Suppressor macrophage treated with lipopolysaccharide for 1 hour (primary cell): ENCODE measurements at places on chromosomes 5 and 9.

GRCh38 chr5:131991593-131992324, 19.7 kb downstream of the ACSL6 start:
- no peak for DNase-seq

- no peak for DNase-seq
Observed at GRCh38 chr9:38073882-38074281, 4.9 kb upstream of the SHB start.

DNA sequence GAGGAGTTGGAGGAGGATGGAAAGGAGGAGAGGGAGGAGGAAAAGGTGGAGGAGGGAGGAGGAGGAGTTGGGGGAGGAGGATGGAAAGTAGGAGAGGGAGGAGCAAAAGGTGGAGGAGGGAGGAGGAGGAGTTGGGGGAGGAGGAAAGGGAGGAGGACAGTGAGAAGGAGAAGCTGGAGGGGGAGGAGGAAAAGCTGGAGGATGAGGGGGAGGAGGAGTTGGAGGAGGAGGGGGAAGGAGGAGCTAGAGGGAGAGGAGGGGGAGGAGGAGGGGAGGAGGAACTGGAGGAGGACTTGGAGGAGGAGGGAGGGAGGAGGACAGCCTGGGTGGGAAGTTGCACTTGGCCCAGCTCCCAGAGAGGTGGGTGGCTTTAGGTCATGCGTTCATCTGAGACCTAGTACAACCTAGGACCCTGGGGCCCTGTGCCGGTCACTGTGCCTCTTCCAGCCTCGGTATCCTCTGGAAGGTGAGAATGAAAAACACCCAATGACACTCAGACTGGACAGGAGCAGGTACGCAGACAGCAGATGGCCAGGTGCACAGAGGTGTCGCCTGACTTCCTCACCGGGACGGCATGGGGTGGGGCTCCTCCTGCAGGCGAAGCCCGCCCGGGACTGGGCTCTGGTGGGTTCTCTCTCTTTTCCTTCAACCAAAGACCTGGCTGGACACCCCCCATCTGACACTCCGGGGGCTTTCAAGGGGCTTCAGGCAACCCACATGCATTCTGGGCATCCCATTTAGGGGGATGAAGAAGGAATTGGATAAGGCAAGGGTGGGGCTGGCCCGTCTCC, 12.2 kb upstream of the SLC2A6 start:
- no peak for DNase-seq

DNA sequence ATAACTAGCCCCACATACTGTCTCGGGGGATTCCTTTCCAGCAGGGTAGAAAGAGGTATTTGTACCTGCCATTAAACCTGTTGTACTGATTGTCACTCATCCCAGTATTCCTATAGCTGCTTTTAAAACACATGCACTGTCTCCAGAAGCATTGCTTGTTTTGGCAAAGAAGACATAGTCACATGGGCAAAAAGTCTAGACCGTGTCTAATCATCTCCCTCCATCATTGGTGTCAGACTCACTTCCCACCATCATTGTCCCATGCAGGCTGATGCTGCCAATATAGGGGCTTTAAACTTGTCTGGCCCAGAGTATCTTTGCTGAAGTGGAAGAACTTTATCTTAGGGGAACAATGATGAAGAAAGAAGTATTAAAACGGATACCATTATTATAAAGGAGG, 12.6 kb downstream of the DNAJC21 start:
- no peak for DNase-seq
